ENCODE measurements at places on chromosomes 16 and 17.

GRCh38 chr16:81138831-81139557 is 42.8 kb upstream of the GCSH start:
- DNase-seq = no peak

GRCh38 chr17:78252701-78253635 is 21.5 kb downstream of the TMEM235 start:
- DNase-seq = no peak

- DNase-seq = no peak
These were observed 97.4 kb upstream of the C17orf78 start for GRCh38 chr17:37278247-37278894.

- DNase-seq = no peak
These were observed 225.7 kb downstream of the CBLN1 start for GRCh38 chr16:49055824-49056545.

Data from glutamatergic neuron (in vitro differentiated cells).